ENCODE measurements at places on chromosomes 11 and 22.

GRCh38 chr11:45538939-45539338 lies 126.5 kb downstream of the CHST1 start:
- DNase-seq, result no peak

- DNase-seq, result no peak
Measured at GRCh38 chr11:122145715-122146274, 29.8 kb upstream of the BLID start.

DNA sequence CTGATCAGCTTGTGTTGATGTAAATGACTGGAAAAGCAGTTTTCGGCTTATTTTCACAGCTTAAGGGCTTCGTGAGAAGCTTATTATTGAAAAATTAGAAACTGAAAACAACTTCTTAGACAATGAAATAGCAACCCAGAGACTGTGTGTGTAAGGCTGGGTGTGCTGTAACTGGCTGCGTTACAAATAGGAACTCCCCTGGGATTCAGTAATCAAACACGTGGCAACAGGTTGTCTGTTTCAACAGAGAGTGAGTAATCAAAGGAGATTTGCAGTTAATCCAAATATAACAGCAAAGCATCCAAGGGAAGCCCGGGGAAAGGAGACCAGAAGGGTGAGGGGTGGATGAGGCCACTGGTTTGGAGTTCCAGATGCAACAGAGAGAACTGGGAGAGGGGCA lies 19.2 kb downstream of the NTM start:
- DNase-seq, result no peak

- no peak for DNase-seq
Measured at GRCh38 chr11:25730230-25730629, 601.7 kb upstream of the ANO3 start.

GRCh38 chr11:22681281-22681812 lies 14.9 kb downstream of the GAS2 start:
- no peak for DNase-seq

DNA sequence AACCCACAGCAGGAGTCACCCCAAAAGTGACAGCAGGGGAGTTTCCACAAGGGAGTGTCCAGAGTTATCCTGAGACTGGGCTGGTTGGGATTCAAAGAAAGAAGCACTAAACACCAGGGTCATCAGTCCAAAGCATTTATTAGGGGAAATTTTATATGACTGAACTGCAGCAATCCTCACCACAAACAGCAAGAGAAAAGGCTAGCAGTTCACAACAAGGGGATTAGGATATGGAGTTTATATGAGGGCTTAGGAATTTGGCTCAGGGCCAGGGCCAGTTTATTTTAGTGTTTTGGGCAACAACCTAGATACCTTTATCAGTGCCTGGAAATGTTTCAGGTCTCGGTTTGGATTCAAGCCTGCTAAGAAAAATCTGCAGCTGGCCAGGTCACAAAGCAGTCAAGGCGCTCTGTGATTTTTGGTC lies 4.6 kb upstream of the TMEM126A start:
- DNase-seq, result no peak

- DNase-seq, result no peak
Measured at GRCh38 chr22:39522567-39523300, 2.4 kb downstream of the ATF4 start.

- no peak for DNase-seq
Measured at GRCh38 chr11:46555267-46556054, 38.4 kb downstream of the AMBRA1 start.

GRCh38 chr22:42793848-42794405 lies 63.1 kb downstream of the ARFGAP3 start:
- no peak for DNase-seq

DNA sequence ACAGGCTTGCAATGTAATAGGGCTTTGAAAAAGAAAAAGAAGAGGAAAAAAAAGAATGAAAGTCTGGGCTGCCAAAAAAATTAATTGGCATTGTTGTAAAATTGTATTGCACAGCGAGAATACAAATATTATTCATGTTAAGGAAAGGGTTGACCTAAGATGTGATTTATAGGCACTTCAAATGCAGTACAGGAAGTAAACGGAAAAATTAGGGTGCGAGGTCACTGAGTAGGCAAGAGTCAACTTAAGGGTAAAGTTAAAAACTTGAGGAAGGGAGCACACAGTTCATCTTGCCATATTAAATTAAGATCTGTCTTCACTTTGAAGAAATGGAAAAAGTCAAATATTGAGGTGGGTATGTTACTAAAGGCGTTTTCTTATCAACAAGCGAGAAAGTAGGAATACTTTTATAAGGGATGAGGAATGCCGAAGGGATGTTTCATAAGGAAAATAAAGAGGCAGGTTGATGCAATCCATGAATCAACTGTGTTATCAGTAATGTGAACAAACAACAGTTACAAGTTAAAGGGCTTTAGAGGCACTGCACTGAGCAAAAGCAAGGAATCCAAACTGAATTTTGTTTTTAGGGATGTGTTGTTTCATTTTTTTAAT lies 123.0 kb downstream of the WT1 start:
- DNase-seq, result no peak

- DNase-seq, result no peak
Measured at GRCh38 chr22:20095521-20095920, 15.5 kb downstream of the DGCR8 start.

DNA sequence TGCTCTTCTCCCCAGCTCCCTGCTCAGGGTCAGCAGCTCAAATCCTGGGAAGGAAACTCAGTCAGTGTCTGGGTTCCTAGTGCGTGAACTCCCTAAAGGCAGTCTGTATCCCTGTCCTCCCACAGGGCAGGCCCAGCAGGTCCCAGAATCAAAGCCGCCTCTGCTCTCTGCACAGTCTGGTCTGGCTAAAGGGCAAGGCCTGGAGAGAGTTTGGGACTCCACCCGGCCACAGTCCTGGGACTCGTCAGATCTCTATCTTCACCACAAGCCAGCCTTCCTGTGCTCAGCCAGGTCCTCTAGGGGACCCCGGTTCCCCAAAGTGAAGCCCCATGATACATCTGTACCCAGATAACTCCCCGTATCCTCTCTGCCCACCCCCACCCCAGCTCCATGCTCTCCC lies 56.2 kb upstream of the CSNK2A3 start:
- no peak for DNase-seq

- no peak for DNase-seq
Measured at GRCh38 chr22:29479417-29480261, at the start of gene NEFH. Gene NEFH (plus strand): TSS chr22:29480218. CDS start chr22:29480263, 45 bp downstream.

DNA sequence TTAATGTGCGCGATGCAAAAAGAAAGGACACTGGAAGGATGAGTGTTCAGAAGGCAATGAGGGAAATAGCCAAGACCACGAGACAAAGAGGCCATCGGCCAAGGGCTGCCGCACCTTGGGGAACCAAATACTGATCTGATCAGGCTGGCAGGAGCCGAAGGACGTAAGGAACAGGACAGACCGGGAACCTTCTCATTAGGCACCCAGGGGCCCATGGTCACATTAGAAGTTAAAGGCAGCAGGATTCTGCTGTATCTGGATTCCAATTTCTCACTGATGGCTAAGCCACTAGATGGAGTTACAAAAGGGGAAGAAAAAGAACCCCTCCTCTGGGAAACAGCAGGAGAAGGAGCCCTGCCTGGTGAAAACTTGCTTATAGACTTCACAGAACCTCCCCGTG lies 28.8 kb upstream of the CPT1A start:
- DNase-seq, result no peak

DNA sequence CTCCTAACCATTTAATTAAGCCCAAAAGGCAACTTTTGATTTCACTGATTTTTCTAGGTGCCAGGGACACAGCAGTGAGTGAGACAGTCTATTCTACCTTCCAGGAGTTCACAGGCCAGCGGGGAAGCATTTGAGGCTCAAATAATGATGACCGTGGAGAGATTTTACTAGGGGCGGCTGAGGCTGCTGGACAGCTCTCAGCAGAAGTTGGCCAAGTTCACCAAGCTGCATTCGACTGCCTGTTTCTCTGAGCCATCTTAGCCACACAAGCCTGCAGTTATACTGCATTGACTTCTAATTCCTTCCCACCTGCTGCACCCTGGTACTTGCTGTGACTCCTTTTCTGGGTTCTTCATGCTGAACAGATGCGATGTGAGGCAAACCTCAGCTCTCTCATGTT lies 168.9 kb upstream of the TBCEL start:
- no peak for DNase-seq

DNA sequence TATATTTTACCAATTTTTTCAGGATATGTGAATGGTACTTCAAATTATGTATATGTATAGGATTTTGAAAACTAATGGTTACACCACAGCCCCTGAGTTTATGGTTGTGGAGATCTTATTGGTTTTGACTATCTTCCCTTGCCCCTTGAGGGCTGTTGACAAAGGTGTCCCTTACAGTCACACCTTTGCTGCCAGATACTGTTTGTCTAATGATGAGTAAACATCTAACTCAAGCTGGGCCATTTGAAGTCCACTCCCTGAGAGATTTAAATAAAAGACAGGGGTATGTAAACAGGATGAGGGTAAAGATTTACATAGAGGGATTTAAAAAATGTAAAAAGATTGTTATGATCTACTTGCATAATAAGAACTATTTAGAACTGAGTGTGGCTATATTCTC lies 38.9 kb upstream of the LUZP2 start:
- no peak for DNase-seq

GRCh38 chr11:56843816-56844215 lies 95.3 kb upstream of the OR9G4 start:
- no peak for DNase-seq

DNA sequence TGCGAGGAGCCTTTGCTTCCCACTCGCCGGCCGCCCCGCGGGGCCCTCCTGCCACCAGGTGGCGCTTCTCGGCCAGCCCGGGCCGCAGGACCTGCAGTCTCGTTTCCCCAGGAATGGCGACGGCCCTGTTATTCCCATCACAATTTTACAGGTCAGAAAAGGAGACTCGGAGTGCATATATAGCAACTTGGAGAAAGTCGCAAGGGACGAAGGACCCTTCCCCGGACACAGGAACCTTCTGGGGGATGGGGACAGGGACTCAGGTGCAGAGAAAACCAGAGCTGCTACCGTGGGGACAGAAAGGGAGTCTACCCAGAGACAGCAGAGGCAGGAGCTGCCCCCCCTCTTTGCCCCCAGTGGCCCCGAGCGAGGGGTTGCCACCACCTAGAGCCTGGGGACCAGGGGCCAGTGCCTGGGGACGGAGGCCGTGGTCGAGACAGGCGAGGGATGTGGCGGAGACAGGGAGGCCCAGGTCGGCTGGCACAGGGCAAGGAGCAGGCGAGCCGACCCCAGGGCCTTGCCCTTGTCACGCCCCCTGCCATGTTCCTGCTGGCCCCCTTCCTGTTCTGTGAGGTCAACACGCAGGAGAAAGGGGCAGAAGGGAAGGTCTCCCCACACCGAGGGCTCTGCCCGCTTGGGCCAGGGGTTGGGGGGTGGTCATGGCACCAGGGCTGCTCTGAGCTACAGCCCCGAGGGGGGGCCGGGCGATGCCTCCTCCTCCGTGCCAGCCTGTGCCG lies 3.5 kb upstream of the KRTAP5-6 start:
- DNase-seq, result peak; percentile 75

DNA sequence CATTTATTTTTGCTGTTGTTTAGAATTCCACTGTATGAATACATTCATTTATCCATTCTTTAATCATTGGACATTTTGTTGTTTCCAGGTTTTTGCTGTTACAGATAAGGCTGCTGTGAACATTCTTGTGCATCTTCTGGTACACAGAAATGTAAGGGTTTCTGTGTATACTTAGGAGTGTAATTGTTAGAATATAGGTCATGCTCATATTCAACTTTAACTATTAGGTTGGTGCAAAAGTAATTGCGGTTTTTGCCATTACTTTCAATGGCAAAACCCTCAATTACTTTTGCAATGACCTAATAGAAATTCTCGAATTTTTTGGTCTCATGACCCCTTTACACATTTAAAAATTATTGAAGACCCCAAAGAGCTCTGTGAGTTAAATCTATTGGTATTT lies 17.3 kb downstream of the ACER3 start:
- DNase-seq, result no peak

- DNase-seq, result no peak
Measured at GRCh38 chr22:50523806-50524675, 1.4 kb downstream of the SCO2 start.

DNA sequence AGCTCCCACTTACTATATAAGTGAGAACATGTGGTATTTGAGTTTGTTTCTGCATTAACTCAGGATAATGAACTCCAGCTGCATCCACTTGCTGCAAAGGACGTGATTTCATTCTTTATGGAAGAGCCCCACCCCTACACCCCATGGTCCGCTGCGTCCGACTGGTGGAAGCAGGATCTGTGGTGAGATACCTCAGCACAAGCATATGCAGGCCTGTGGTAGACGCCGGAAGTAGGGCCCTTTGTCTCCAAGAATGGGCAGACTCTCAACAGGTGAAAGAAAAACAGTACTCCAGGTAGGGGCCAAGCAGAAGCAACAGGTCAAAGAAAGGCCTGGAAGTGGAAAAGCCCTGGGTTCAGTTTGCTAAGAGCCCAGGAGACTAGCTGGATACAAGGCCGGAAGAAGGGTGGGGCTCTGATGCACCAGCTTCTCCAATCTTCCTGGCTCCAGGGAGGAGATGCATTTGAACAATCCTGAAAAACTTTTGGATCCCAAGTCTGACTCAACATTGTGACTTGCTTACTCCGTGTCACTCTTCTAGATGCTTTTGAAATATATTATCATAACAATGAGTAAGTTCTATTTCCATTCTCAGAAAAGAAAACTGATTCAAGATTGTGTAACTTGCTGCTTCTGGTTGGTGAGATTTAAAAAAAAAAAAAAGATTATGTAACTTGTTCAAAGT lies 30.4 kb downstream of the NEAT1 start:
- DNase-seq, result no peak

- DNase-seq, result no peak
Measured at GRCh38 chr11:12746593-12747097, 72.4 kb downstream of the TEAD1 start.

- DNase-seq, result no peak
Measured at GRCh38 chr22:42720263-42721044, at the start of gene A4GALT. Gene A4GALT (minus strand): TSS chr22:42720870. CDS start chr22:42693951, 26,919 bp downstream.

GRCh38 chr11:85627332-85627997 lies at the start of gene DLG2:
Gene DLG2 (minus strand): TSS chr11:85627344.
- no peak for DNase-seq

DNA sequence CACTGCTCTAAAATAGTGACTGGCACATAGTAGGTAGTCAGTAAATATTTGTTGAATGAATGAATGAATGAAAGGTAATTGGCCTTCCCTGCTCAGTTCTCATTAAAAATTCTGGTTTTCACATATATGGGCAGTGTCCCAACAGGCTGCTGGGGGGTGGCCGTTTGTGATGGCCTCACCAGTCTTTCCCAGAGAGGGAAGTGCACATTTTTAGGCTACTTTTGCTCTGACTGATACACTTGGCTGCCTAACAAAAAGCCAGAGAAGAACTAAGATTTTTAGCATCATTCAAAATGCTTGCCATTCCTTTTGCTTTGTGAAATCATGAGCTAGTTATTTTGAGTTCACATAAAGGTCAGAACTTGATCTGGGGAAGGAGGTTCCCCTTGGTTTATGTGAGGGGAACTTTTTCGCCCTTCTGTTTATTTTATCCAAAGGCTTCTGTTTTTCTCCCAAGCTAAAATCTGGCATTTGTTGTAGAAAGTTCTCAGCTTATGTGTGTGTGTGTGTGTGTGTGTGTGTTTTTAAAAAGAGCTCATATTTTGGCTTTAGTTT lies 83.1 kb downstream of the PTPRJ start:
- no peak for DNase-seq

DNA sequence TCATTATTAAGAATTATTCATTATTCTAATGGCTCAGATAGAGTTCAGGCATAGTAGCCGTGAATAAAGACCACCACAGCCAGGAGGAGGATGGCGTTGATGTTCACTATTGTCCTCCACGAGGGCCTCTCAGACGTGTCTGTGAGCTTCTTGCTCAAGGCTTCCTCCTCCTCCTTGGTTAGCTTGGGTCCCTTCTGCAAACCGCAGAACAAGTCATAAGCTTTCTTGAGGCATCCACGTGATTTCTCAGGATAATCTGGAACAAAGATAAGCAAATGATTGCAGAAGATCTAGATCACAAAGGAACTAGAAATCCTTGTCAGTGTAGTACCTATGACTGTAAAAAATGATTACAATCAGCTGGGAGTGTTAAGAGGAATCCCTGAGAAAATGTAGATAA lies 13.6 kb upstream of the RFPL2 start:
- no peak for DNase-seq
